ENCODE measurements at places on chromosomes 3 and 15. TPM values are rescaled to one million over a fixed set of nuclear protein-coding genes. Genes with fewer than 3 reads are reported as not detected.
A peak's percentile ranks its signal among the peaks of the same experiment; 100 is the strongest.

The TMEM44 gene
- total RNA-seq = 2.7 TPM

The RAB11A gene
- total RNA-seq = 168 TPM

- peaks cover 40% of the 10 kb centered on the region for H3K36me3 ChIP-seq
- DNase-seq = peak; percentile 81
- peak overlapping the region; percentile 52 for H3K4me3 ChIP-seq
- peak overlapping the region; percentile 95 for H3K27ac ChIP-seq
These were observed 71.1 kb upstream of the XCR1 start for GRCh38 chr3:46098319-46098761.

GRCh38 chr3:141656771-141657170 lies 81.3 kb upstream of the RNF7 start:
- no peak overlapping the region for H3K4me3 ChIP-seq
- no peak for DNase-seq
- peaks cover 49% of the 10 kb centered on the region for H3K27me3 ChIP-seq
- H3K27ac ChIP-seq = no peak overlapping the region
- peaks cover 9% of the 10 kb centered on the region for H3K4me1 ChIP-seq

- H3K36me3 ChIP-seq = no peaks in the 10 kb centered on the region
- no peak for DNase-seq
- H3K27me3 ChIP-seq = no peaks in the 10 kb centered on the region
- no peak overlapping the region for H3K4me3 ChIP-seq
These were observed 40.8 kb upstream of the LRTM1 start for GRCh38 chr3:54968546-54969172.

GRCh38 chr3:52441772-52442332 lies 3.1 kb downstream of the SEMA3G start:
- no peaks in the 10 kb centered on the region for H3K36me3 ChIP-seq
- H3K27me3 ChIP-seq = no peaks in the 10 kb centered on the region
- no peak overlapping the region for H3K4me3 ChIP-seq
- no peak for DNase-seq
- peaks cover 7% of the 10 kb centered on the region for H3K4me1 ChIP-seq
